AG08395 (cell line): ENCODE measurements at places on chromosomes 3 and 15.

- peak; percentile 61 for DNase-seq
These were observed 60.9 kb upstream of the TSC22D2 start for GRCh38 chr3:150346981-150347863.

DNA sequence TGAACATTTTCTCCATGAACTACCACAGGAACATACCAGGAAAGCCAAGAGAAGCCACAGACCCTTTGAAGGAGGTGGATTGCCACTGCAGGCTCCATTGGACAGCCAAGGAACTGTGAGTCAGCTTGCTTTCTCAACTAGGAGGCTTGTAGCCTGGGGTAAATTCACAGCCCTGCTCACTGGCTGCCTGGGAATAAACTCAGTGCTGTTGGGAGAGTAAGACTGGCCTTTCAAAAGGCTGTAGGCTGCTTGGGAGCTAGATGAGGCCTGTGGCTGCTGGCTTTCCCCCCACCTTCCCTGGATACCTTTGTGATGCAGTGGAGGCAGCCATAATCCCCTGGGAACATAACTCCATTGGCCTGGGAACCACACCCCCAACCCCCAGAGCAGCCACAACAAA lies 223.5 kb upstream of the RBMS3 start:
- DNase-seq: peak; percentile 44

DNA sequence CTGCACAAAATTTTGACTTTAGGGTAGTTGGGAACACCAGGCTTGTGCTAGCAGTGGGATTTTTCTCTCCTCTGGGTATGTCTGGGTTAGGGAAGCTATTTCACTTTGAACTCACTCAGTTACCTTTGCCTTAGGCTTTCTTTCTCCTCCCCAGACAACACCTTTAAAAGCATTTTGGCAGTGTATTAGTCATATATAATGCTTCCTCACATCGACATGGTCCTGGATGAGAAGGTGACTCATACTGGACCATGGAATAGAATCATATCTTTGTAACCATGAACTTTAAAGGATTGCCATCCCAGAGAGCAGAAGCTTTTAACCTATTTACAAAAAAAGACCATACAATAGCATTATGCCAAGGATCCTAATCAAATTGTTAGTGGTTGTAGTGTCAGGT lies 2.7 kb downstream of the RYR3 start:
- no peak for DNase-seq

DNA sequence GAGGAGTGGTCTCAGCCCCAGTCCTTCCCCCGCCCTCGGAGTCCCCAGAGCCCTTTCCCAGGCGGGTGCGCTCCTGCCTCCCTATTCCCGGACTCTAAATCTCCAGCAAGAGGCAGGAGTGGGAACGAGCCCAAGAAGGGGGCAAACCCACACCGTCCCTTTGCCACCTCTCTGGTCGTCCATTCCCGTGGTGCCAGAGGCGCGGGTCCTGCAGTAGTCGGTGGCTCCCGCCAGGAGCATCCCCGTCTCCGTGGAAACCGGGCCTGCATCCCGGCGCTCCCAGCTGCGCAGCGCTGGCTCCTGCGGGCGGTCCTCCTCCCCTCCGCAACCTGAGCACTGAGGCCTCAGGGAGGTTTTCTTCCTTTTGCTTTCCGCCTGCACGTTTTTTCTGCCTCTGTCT lies 44.8 kb downstream of the LHFPL4 start:
- no peak for DNase-seq

GRCh38 chr15:59229453-59229852 lies 22.8 kb downstream of the LDHAL6B start:
- no peak for DNase-seq

DNA sequence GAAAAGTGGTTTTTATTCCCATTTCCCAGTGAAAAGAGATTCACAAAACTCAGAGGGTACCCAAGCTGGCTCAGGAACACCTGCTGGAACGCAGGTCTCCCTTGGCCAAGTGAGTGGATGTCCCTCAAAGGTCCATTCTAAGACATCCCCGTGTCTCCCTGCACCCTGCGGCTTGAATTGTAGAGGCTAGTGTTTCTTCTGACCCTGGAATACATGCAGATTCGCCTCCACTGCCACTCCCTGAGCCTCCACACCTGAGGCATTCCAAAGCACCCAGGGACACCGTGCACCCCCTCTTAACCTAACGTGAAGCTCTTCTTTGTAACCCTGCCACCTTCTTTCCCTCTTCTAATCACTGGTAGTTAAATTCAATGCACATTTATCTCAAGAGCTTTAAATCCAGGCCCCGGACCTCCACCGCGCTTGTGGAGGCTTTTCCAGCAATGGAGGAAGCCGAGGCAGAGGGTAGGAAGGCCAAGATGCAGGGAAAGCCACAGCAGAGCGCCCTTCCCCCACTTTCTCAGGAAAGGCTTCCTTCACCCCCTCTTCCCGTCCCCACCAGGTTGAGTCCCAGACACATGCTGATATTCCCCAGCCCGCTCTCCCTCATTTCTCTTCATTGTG lies 590 bp upstream of the ITGA11 start:
- DNase-seq: no peak

DNA sequence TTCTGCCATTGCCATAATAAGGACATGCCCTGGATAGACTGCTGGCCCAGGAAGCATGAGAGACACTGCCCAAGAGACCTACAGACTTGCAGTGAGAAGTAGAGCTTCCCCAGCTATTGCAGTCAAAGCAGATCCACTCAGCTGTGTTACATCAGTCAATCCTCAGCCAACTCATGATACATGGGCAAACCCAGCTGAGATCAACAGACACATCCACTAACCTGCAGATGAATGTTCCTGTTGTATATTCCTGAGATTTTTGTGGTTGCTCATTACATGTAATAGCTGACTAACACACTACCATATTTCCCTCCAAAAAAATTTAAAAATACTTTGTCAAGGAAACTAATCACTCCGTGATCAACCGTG lies 68.6 kb downstream of the DCLK3 start:
- peak; percentile 53 for DNase-seq

DNA sequence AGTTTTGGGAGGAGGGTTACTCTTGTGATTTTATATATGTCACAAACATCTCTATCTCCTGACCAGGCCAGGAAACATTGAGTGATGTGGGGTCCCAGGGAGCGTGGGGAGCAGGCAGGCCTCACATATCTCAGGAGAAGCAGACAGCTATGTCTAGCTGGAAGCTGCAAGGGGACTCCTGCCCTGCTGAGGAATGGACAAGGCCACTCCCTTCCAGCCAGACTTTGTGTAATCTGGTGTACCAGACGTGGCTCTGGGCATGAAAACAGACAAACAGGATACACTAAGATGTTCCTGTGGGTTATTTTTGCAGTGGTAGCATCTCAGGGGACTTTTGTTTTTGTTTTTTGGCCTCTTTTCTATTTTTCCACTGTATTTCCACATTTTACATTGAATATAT lies 23.2 kb downstream of the CYP8B1 start:
- no peak for DNase-seq

GRCh38 chr15:39438799-39439592 lies 141.9 kb upstream of the THBS1 start:
- no peak for DNase-seq

GRCh38 chr3:15527031-15527459 lies 5.5 kb upstream of the COLQ start:
- no peak for DNase-seq

DNA sequence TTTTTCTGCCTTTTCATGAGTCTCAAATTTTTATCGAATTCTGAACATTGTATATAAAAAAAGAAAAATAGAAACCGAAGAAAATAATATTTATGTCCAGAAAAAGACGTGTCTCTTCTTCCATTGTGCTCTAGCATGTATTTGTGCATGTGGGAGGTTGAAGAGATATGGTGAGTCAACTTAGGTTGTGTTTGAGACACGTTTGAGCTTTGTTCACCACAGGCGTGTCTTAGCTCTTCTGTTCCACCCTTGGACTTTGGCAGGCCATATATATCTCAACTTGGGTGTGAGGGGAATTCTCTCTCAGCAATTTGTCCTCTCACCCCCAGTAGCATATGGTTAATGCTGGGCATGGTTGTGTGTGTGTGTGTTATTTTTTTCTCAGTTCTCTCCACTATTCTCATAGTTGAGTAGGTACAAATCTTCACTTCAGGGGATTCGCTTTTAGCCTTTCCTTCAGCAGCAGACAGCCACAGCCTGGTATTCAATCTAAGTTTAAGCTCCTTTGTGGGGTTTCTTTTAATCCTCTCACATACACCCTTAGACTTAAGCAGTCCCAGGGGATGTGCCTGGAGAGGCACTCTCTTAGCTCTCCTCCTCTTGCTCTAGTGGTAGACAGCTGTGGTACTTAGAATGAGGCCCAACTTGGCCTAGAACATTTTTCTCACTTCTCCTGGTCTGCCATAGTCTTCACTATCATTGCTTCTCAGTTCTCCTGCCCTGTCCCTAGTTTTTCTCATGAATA lies 286.5 kb upstream of the RBMS3 start:
- DNase-seq: no peak
